Kidney epithelial cell (primary cell): ENCODE measurements at places on chromosomes 1 and 21.

- no peak for DNase-seq
These were observed 7.7 kb upstream of the ZNF669 start for GRCh38 chr1:247111700-247112478.

GRCh38 chr1:1422465-1423244, 1.6 kb upstream of the ANKRD65 start:
- DNase-seq: no peak

GRCh38 chr1:221916176-221916575, 174.3 kb upstream of the DUSP10 start:
- DNase-seq: no peak

- no peak for DNase-seq
These were observed 36.1 kb upstream of the ST6GALNAC3 start for GRCh38 chr1:76038287-76039004.

DNA sequence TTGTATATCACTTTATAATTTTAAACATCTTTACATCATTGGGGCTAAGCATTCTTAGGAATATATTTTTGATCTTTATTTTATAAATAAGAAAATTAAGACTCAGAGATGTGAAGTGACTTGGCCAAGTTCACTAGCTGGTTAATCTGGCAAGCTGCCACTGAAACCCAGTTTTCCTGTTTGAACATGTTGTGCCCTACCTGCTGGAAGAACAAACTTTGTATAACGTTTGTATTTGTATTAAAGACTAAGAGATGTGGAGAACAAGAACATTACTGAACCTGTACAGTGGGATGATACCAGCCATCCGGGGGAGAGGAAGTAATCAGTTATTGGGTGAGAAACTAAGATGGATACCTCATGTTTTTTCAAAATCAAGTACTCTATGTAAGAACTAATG, 77.2 kb upstream of the SIPA1L2 start:
- DNase-seq: no peak

GRCh38 chr1:99557546-99558202, 88.2 kb upstream of the PALMD start:
- peak; percentile 63 for DNase-seq

DNA sequence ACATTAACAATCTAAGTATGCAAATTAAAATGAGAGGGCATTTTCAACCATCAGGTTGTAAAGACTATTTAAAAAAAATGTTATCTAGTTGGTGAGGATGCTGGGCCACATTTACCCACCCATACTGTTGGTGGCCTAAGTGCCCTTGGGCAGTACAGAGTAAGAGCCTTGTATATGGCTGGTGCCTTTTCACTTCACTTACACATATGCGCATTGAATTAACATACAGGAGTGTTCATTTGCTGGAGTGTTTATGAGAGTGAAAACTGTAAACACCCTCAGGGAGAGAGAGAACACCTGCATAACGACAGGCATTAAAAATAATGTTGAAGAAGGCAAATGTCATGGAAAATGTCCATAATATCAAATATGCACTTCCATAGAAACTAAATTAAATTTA, 427.1 kb downstream of the PCP4 start:
- no peak for DNase-seq

GRCh38 chr21:38804789-38805327, 871 bp upstream of the ETS2 start:
- no peak for DNase-seq

DNA sequence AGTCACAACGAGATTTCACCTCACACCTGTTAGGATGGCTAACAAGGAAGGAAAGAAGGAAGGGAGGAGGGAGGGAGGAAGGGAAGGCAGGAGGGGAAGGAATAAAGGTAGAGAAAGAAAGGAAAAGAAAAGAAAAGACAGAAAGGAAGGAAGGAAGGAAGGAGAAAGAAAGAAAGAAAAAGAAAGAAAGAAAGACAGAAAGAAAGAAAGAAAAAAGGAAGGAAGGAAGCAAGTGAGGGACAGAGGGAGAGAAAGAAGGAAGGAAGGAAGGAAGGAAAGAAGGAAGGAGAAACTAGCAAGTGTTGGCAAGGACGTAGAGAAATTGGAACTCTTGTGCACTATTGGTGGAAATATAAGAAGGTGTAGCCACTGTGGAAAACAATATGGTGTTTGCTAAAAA, 52.2 kb downstream of the CCDC185 start:
- DNase-seq: no peak

DNA sequence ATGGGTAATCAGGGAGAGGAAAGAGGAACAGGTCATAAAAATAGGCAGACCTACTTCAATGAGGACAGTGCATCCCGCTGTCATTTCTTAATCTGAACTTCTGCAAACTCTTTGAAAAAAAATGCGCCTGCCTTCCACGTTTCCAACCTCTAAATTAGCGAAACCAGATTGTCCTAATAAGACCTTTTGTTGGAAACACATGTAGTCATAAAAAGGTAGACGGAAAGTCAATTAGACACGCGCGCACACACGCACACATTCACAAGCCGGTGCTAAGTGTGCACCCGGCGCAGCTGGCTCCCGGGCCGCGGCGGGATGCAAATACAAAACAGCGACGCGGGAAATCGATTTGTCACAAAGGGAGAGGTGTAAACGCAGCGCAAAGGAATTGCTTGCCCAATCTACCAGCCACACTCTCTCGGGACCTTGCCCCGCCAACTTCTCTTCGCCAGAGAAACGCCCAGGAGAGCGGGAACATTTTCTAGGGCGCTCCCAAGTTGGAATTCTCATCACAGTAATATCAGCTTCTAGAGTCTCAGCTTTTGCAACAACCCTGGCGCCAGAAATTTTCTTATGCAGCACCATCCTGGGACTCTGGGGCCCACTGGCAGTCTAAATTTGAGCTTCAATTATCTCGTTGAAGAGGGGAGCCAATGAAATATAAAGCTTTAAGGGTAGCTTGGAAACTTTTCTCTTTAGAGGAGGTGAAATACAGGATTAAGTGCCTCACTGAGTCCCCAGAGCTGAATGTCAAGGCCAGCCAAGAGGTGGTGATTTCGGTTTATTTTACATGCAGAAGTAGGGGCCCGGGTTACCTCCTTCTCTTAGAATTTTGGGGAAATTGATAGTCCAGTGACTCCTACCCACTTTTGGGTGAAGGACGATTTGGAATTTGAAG, 4.5 kb downstream of the PRRX1 start:
- DNase-seq: no peak

DNA sequence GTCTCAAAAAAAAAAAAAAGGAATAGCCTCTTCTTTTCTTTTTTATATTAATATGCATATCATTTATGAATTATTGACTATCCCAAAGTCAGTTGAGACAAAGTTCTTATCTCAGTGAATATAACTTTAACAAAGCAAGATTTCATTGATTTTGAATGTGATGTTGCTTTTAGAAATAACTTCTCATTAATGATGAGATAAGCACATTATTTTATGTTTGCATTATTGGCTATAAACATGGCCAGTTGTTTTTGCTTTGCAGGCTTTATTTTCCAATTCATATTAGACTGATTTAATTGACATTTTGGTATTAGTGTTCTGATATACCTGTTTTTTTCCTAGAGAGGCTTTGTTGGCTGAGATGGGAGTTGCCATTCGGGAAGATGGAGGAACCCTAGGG, 81.3 kb downstream of the KIF1B start:
- no peak for DNase-seq

DNA sequence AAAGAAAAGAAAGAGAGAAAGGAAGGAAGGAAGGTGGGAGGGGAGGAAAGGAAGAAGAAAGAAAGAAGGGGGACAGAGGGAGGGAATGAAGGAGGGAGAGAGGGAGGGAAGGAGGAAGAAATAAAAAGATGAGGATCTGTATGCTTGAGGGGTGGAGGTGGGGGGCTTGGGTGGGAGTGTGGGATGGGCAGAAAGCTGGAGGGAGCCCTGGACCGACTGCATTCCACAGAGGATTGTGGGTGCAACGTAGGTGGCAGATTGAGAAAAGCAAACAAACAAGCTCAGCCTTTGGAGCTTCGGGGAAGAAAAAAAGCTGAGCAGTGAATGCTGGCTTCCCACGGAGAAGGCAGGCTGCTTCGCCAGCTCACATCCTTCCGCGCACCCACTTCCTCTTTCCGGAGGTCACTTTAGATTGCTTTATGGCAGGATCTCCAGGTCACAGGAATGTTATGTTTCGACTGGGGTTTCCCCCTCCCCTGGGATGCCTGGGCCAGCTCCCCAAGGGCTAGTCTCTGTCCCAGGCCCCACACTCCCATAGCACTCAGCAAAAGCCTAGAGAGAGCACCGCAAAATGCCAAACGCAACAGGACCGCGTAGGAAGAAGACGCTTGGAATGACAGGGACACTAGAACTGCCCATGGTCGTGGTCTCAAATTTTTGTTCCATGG, 20.7 kb upstream of the LGALS8 start:
- peak; percentile 50 for DNase-seq

DNA sequence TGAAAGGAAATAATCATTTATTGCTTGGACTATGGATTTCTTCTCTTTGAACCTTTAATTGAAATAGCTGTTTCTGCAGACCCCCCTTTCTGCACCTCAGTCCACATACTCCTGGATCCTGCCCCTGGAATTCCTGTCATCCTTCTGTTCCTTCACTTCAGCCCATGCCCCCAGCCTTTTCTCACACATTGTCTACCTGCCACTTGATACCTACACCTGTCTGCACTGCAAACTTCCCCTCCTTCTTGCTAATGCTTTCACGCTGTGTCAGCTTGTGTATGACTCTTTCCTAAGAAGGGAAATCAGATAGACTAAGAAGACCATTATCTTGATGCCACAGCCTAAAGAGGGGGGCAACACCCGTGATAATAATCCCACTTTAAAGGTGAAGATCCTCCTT, 80.3 kb upstream of the EXO1 start:
- DNase-seq: no peak

DNA sequence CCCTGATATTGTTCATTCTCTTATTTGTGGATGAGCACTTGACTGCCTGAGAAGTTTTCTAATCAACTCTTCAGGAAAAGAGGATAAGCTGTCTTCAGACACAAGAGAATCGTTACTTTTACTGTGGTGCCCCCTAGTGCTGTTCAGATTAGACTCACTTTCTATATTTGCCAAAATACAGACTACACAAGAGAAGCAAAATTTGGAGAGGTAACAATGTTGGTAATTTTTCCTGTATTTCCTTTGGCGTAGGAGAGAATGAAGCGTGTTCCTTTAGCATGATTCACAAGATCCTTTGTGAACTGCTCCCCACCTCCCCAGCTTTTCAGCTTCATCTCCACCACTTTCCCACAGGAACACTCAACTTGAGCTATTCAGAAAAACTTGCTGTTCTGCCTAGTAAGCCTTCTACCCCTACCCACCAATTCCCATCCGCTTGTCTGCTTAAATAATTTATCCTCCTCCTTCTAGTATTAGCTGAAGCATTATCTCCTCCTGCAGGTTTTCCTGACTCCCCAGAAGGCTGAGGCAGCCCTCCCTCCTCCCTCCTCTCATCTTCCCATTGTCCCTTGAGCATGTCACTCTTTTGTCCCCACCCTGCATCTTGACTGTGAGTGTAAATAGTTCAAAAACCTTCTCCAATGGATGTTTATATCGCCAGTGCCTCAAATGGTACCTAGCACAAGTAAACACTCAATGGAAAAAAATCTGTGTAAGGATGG, 4.5 kb downstream of the TNFSF4 start:
- peak; percentile 35 for DNase-seq

- no peak for DNase-seq
These were observed 9.0 kb upstream of the RHBG start for GRCh38 chr1:156359973-156360372.

- DNase-seq: no peak
These were observed 25.3 kb upstream of the ATP5PO start for GRCh38 chr21:33940881-33941245.

DNA sequence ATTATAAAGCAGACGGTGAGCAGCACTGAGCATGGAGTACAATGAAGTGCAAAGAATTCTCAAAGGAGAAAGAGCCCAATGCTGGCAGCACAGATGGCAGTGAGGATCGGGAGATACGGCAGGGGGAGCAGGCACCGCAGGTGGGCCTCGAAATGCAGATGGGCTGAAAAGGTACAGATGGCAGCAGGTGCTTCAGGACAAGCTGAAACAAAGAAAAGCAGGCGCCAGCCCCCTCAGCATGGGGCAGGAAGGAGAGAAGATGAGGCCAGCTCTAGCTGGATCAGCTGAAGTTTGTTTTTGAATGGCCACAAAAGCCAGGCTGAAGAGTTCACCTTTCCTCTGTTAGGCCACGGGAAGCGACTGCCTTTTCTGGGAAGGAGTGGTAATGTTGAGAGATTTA, 7.7 kb downstream of the CFAP298 start:
- no peak for DNase-seq

DNA sequence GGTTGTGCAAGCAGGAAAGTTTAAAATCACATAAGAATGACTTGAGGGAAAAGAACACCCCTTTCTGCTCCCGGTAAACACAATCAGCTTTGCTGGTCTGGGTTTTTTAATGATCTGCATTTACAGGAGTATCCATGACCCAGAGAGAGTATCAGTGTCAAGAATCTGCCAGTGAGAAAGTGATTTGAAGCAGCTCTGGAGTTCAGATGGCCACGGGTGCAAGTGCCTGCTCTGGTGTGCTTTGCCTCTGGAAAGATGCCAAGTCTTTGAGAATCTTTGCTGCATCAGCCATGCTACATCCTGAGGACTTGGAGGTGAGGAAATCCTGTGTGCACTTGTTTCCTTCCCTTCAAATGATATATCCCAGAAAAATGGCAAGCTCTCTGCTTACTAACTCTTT, 18.6 kb upstream of the MYSM1 start:
- no peak for DNase-seq

- DNase-seq: no peak
These were observed 80.3 kb upstream of the DMRTA2 start for GRCh38 chr1:50503515-50503914.

DNA sequence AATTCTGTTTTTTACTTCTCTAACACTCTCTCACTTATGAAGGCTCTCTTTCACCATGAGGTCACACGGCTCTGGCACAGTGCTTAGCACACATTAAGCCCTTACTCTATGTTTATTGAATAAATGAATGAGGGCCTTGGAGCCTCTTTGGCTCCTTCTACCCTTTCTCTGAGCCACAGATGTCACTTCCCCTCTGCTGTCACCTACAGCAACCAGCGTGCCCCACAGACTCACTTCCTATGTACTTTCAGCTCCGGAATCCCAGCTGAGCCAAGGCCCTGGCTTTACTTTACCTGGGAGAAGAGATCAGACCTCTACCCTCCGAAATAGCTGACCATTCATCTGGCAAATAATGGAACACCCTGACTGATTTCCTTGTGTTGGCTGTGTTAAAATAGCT, 53.7 kb upstream of the HMCN1 start:
- no peak for DNase-seq

GRCh38 chr1:175250027-175250426, 57.5 kb upstream of the KIAA0040 start:
- DNase-seq: no peak

DNA sequence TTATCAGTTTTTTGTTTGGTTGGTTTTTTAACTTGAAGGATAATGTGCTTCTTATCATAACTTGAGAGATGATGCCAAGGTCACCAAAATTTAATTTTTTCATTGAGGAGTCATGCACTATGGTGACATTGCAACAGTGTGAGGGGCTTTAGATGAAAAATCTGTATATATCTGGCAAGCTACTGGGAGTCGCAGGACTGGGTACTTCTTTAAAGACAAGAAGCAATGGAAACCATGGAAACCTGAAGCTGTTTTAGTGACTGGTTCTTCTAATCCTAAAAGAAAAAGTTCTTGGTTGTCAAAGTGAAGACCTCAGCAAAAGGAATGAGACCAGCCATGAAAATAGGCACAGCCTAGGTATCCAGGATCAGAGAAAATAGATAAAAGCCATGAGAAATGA, 31.1 kb downstream of the ZC3H11B start:
- no peak for DNase-seq
